ENCODE measurements at places on chromosomes 11 and 22. TPM values are rescaled to one million over a fixed set of nuclear protein-coding genes. Genes with fewer than 3 reads are reported as not detected.

Gene SCGB1C1
- not detected for total RNA-seq

Gene GRM5
- 0.11 TPM for total RNA-seq

Gene OSM
- total RNA-seq: not detected

Gene GGT5
- 45.9 TPM for total RNA-seq

Gene KDM4E
- total RNA-seq: not detected

Gene BRSK2
- 0.20 TPM for total RNA-seq

Gene OR5AP2
- total RNA-seq: not detected

Gene HIPK3
- total RNA-seq: 36.1 TPM

Gene NPAS4
- total RNA-seq: not detected

Gene BTBD18
- not detected for total RNA-seq

Gene PHF5A
- 55.9 TPM for total RNA-seq

Gene FOLR1
- not detected for total RNA-seq

Gene SPON1
- total RNA-seq: not detected

Gene NTM
- total RNA-seq: 1.0 TPM

Gene MS4A6A
- total RNA-seq: 2.9 TPM

Gene MUC6
- not detected for total RNA-seq

Gene ENTHD1
- total RNA-seq: not detected

Gene GAS2
- 0.37 TPM for total RNA-seq

Gene SLC17A6
- not detected for total RNA-seq

DNA sequence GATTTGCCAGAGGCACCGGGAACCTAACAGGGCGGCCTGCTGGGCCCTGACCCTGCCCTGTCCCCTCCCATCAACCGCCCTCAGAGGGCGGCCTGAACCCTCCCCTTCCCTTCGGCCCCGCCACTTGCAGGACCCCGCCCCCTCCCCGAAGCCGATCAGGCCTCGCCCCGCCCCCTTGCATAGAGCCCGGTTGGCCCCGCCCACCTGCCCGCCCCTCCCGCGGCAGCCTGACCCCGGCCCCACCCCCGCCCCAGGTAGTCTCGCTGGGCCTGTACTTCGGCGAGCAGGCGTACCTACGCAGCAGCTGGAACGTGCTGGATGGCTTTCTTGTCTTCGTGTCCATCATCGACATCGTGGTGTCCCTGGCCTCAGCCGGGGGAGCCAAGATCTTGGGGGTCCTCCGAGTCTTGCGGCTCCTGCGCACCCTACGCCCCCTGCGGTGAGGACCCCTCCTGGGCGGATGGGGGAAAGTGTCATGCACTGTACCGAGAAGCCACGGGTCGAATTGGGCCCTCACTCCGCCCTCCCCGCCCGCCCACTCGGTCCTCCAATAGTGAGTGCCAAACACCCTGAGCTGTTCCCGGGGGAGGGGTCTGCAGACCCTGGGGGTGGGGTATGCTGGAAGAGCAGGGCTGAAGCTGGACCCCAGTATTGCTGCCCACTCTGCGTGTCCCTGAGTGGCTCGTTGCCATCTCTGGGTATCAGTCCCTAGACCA, 94.1 kb downstream of the CACNA1I start:
- no peak for DNase-seq
- no peaks in the 10 kb centered on the region for H3K4me1 ChIP-seq
- no peak overlapping the region for H3K4me3 ChIP-seq
- peaks cover 25% of the 10 kb centered on the region for H3K27me3 ChIP-seq

GRCh38 chr11:27420217-27420616, 52.4 kb downstream of the LGR4 start:
- H3K36me3 ChIP-seq: no peaks in the 10 kb centered on the region
- no peaks in the 10 kb centered on the region for H3K4me1 ChIP-seq
- no peak overlapping the region for H3K4me3 ChIP-seq

DNA sequence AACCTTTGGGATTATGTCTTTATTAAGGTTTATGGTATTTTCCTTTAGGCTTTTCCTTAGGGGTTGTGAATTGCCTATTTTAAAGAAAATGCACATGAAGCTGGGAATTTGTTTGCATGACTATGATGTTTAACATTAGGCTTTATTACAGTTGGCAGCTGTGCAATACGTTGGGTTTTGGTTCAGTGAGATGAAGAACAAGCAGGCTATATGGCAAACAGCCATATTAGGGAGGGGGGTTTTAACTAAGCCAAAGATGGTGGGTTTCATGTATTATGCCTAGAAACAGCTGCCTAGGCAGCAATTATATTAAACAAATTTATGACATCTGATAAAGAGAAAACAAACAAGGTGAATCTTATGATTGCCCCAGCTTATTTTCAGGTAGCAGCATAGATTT, 880.8 kb downstream of the FAM181B start:
- no peaks in the 10 kb centered on the region for H3K4me1 ChIP-seq
- H3K4me3 ChIP-seq: no peak overlapping the region
- DNase-seq: no peak
- no peaks in the 10 kb centered on the region for H3K27me3 ChIP-seq
- no peaks in the 10 kb centered on the region for H3K36me3 ChIP-seq
- H3K27ac ChIP-seq: no peak overlapping the region

DNA sequence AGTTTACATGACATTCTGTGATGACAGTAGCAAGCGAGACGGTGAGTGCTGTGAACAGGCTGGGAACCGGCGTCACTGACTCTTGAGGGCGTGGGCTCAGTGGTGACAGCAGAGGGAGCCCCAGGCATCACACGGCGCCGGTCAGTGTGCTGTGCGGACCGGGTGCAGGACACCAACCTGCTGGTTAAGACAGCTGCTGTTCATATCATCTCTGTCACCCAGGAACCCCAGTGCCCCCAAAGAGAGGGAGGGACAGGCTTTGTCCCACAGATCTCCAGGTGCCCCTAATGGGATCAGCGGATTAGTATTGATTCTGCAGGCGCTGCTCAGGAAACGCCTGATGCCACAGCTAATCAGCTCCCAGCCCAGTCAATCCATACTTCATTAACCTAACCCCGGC, 18.4 kb downstream of the B3GAT1 start:
- no peaks in the 10 kb centered on the region for H3K36me3 ChIP-seq
- no peak overlapping the region for H3K27ac ChIP-seq
- H3K27me3 ChIP-seq: no peaks in the 10 kb centered on the region
- H3K4me1 ChIP-seq: no peaks in the 10 kb centered on the region
- H3K4me3 ChIP-seq: no peak overlapping the region
- DNase-seq: no peak

- H3K27ac ChIP-seq: no peak overlapping the region
- no peak for DNase-seq
- H3K27me3 ChIP-seq: no peaks in the 10 kb centered on the region
- no peaks in the 10 kb centered on the region for H3K36me3 ChIP-seq
Observed at GRCh38 chr22:48760481-48761390, 1066.9 kb downstream of the BRD1 start.

- H3K27me3 ChIP-seq: no peaks in the 10 kb centered on the region
- H3K36me3 ChIP-seq: no peaks in the 10 kb centered on the region
- no peaks in the 10 kb centered on the region for H3K4me1 ChIP-seq
- DNase-seq: no peak
- H3K27ac ChIP-seq: no peak overlapping the region
- no peak overlapping the region for H3K4me3 ChIP-seq
Observed at GRCh38 chr11:77789731-77790476, 30.6 kb downstream of the RSF1 start.

DNA sequence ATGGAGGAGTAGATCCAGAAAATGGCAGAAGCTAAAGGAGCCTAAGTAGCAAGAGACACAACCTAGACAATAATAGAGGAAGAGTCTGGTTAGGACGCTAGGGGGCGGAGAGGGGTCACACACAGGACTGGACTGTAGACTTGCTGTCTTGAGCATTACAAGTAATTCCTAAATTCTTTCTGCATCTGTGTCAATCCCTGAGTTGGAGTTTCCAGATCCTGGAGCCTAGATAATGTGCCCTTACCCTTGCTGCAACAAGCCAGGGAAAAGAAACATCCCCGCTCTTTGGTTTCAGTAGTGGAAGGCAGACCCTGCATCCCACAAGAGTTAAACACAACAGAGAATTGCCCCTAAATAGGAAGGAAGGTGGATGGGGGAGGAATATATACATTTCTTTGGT, 14.9 kb upstream of the CCDC73 start:
- H3K4me1 ChIP-seq: no peaks in the 10 kb centered on the region
- H3K27ac ChIP-seq: no peak overlapping the region
- no peak overlapping the region for H3K4me3 ChIP-seq
- DNase-seq: peak; percentile 80
- no peaks in the 10 kb centered on the region for H3K27me3 ChIP-seq

- no peaks in the 10 kb centered on the region for H3K36me3 ChIP-seq
- H3K4me1 ChIP-seq: no peaks in the 10 kb centered on the region
- H3K4me3 ChIP-seq: no peak overlapping the region
- no peak overlapping the region for H3K27ac ChIP-seq
- H3K27me3 ChIP-seq: peaks cover 7% of the 10 kb centered on the region
Observed at GRCh38 chr11:32178692-32179091, 87.8 kb downstream of the RCN1 start.

GRCh38 chr11:45093761-45094455, 52.5 kb upstream of the PRDM11 start:
- DNase-seq: no peak
- peaks cover 11% of the 10 kb centered on the region for H3K27me3 ChIP-seq
- H3K36me3 ChIP-seq: no peaks in the 10 kb centered on the region

- peaks cover 4% of the 10 kb centered on the region for H3K4me1 ChIP-seq
- no peaks in the 10 kb centered on the region for H3K27me3 ChIP-seq
- H3K36me3 ChIP-seq: no peaks in the 10 kb centered on the region
- no peak overlapping the region for H3K4me3 ChIP-seq
Observed at GRCh38 chr11:75394085-75394840, 5.1 kb upstream of the RPS3 start.

DNA sequence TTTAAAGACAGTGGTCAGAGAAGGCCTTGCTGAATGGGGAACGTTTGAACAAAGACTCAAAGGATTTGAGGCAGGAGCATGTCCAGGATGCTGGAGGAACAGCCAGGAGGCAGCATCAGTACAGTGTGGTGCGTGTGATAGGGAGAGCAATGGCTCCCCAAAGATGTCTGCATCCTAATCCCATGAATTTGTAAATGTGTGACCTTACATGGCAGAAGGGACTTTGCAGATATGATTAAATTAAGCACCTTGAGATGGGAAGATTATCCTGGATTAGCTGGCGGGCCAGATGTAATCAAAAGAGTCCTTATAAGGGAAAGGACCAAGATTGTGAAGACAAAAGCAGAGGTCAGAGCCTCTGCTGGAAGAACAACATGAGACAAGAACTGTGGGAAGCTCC, 24.6 kb upstream of the FAT3 start:
- H3K36me3 ChIP-seq: no peaks in the 10 kb centered on the region
- DNase-seq: no peak
- H3K27ac ChIP-seq: no peak overlapping the region
- H3K4me1 ChIP-seq: no peaks in the 10 kb centered on the region
- H3K27me3 ChIP-seq: no peaks in the 10 kb centered on the region
- no peak overlapping the region for H3K4me3 ChIP-seq

- no peaks in the 10 kb centered on the region for H3K27me3 ChIP-seq
- H3K4me1 ChIP-seq: no peaks in the 10 kb centered on the region
- DNase-seq: no peak
- no peak overlapping the region for H3K4me3 ChIP-seq
- H3K36me3 ChIP-seq: peaks cover 10% of the 10 kb centered on the region
Observed at GRCh38 chr11:69066122-69067112, 17.7 kb downstream of the TPCN2 start.

DNA sequence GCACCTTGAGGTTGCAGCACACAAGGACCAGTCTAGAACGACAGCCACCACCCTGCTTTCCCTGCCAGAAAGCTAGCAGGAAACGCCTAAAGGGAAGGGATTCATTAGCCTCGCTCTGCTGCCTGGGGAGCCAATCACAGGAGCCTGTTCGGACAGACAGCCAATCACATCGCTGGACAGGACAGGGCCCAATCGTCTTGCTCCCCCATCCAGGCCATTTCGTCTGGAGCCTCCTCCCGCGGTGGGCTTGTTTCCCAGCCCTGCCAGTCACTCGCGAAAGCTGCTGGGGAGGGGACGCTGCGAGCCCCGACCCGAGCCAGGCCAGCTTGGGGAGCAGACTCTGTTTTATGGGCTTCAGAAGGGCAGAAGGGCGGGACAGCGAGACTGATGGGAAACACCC, 79.8 kb upstream of the NCAM1 start:
- H3K4me1 ChIP-seq: no peaks in the 10 kb centered on the region
- H3K27ac ChIP-seq: no peak overlapping the region
- no peaks in the 10 kb centered on the region for H3K36me3 ChIP-seq
- no peak for DNase-seq
- no peaks in the 10 kb centered on the region for H3K27me3 ChIP-seq

DNA sequence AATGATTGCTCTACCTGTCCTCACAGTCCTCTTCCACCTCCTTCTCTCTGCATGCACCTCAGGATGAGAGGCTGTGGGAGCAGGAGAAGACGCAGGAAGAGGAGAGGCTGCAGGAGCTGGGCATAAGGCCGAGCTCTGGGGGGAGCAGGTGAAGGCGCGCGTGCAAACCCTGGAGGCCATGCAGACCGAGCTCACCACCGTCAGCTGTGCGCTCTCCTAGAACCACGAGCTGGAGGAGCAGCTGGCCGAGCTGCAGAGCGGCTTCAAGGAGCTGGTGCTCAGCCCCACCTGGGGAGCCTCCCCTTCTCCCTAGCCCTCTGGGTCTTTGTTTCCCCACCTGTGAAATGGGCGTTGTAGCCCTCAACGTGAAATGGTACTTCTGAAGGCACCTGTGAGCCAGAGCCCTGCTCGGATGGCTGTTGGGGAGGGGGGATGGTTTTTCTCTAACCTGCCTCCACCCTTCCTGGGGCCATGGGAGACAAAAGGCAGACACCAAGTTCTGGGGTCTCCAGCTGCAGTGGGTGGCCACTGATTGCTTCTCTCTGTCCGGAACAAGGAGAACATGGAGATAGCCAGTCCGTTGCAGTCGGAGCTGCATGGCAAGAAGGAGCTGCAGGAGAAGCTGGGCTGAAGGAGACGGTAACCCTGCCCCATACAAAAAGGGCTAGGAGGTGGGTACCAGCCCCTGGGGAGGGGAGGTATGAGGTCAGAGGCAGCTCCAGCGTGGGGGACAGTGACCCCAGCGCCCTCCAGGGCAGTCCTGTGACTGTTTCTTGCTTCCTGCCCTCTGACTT, 65.2 kb upstream of the A4GALT start:
- H3K4me1 ChIP-seq: no peaks in the 10 kb centered on the region
- DNase-seq: no peak
- H3K27ac ChIP-seq: no peak overlapping the region
- no peak overlapping the region for H3K4me3 ChIP-seq

GRCh38 chr11:116602637-116602942, 170.2 kb downstream of the BUD13 start:
- H3K4me3 ChIP-seq: no peak overlapping the region
- no peak overlapping the region for H3K27ac ChIP-seq
- H3K4me1 ChIP-seq: peaks cover 17% of the 10 kb centered on the region
- no peaks in the 10 kb centered on the region for H3K36me3 ChIP-seq
- no peak for DNase-seq

GRCh38 chr22:36470162-36470993, 11.1 kb downstream of the TXN2 start:
- peaks cover 15% of the 10 kb centered on the region for H3K36me3 ChIP-seq
- H3K4me3 ChIP-seq: no peak overlapping the region
- no peaks in the 10 kb centered on the region for H3K27me3 ChIP-seq
- H3K27ac ChIP-seq: peak overlapping the region; percentile 26
- peaks cover 35% of the 10 kb centered on the region for H3K4me1 ChIP-seq

GRCh38 chr11:21883354-21883753, 309.5 kb upstream of the ANO5 start:
- no peak overlapping the region for H3K27ac ChIP-seq
- H3K36me3 ChIP-seq: no peaks in the 10 kb centered on the region
- no peak overlapping the region for H3K4me3 ChIP-seq
- no peaks in the 10 kb centered on the region for H3K4me1 ChIP-seq
- H3K27me3 ChIP-seq: no peaks in the 10 kb centered on the region
- DNase-seq: no peak
